ENCODE measurements at places on chromosomes 3 and 15. TPM values are rescaled to one million over a fixed set of nuclear protein-coding genes. Genes with fewer than 3 reads are reported as not detected.

CPLX3 gene
- total RNA-seq, result not detected

GRCh38 chr15:64681424-64682024 is 93.9 kb downstream of the RBPMS2 start:
- H3K4me3 ChIP-seq, result no peak overlapping the region
- DNase-seq, result peak; percentile 28
- H3K27me3 ChIP-seq, result no peaks in the 10 kb centered on the region
- H3K4me1 ChIP-seq, result no peaks in the 10 kb centered on the region
- peaks cover 26% of the 10 kb centered on the region for H3K36me3 ChIP-seq

DNA sequence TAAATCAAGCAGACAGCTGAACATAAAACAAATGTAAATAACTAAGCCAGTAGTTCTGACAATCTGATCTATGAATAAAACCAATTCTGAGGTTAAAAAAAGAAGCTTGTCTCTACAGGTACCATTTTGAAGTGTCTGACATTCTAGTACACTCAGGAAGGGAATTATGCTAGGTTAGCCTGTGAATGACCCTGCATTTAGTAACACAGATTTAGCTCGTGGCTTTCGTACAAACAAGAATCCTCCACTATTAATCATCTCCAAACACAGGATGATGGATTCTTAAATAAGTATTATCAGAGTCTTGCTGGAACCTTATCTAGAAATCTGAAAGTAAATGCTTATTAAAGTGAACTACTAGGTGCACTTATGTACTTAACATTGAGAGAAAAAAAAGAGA is 1120.1 kb downstream of the ROBO1 start:
- no peak for DNase-seq
- no peaks in the 10 kb centered on the region for H3K27me3 ChIP-seq
- peaks cover 15% of the 10 kb centered on the region for H3K36me3 ChIP-seq
- H3K4me3 ChIP-seq, result peak overlapping the region; percentile 3

CAND2 gene
- total RNA-seq, result 7.9 TPM

- H3K4me3 ChIP-seq, result no peak overlapping the region
- H3K4me1 ChIP-seq, result peaks cover 14% of the 10 kb centered on the region
- H3K27me3 ChIP-seq, result no peaks in the 10 kb centered on the region
- peaks cover 3% of the 10 kb centered on the region for H3K36me3 ChIP-seq
- no peak for DNase-seq
- no peak overlapping the region for H3K27ac ChIP-seq
Observed at GRCh38 chr3:60190073-60190472, 1061.2 kb downstream of the FHIT start.

- H3K36me3 ChIP-seq, result peaks cover 15% of the 10 kb centered on the region
- DNase-seq, result no peak
Observed at GRCh38 chr3:161025911-161026310, 79.2 kb downstream of the B3GALNT1 start.

DNA sequence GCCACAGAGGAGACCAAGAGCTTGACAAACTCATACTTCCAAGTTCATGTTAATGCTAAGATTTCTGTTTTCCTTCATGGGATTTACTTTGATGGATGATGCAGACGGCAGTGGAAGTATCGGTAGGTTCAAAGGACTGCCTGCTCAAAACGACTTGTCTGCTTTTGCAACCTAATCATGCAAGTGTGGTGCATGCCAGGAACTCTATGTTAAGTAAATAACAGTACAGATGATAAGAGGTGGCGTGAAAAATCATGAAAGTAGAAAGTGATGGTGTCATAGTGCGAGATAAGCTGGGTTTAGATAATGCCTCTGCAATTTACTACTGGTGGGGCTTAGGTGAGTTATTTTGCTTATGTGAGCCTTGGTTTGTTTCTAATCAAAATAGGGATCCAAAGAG is 14.7 kb upstream of the LMCD1 start:
- H3K4me1 ChIP-seq, result peaks cover 14% of the 10 kb centered on the region
- no peak overlapping the region for H3K27ac ChIP-seq
- H3K36me3 ChIP-seq, result peaks cover 15% of the 10 kb centered on the region
- no peak for DNase-seq
- H3K4me3 ChIP-seq, result no peak overlapping the region

GRCh38 chr3:1200371-1200770 is 107.5 kb downstream of the CNTN6 start:
- no peak for DNase-seq

DNA sequence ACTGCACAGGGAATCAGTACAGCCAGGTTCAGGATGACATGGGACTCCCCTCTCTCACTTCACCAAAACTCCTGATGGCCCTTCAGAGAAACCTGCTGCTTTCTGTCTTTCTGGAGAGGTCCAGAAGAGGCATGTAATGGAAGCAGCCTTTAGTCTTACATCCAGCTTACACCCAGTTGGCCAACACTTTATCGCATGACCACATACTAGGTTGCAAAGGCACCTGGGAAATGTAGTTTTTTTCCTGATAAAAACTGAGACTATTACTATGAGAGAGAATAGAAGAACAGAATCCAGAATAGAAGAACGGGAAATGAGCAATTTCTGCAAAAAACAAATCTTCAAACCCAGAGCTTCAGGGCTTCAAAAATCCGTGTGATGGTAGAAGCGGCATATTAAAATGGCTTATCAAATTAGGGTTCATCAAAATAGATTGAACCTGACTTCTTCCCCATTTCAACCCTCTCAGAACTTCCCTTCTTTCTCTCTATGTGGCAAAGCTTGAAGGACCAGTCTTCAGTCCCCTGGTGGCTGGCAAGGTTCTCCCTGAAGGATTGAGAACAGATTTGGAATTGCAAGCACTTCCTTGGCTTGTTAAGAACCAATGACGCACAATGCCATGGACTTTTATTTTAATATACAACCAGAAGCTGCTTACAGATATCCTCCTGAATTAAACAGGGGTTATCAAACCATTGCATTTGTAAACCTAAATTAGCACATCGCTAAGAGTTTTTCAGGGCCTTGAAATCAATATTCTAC is 34.4 kb downstream of the CORO2B start:
- no peak overlapping the region for H3K4me3 ChIP-seq
- peaks cover 2% of the 10 kb centered on the region for H3K4me1 ChIP-seq
- no peaks in the 10 kb centered on the region for H3K36me3 ChIP-seq
- H3K27ac ChIP-seq, result no peak overlapping the region
- DNase-seq, result no peak

DNA sequence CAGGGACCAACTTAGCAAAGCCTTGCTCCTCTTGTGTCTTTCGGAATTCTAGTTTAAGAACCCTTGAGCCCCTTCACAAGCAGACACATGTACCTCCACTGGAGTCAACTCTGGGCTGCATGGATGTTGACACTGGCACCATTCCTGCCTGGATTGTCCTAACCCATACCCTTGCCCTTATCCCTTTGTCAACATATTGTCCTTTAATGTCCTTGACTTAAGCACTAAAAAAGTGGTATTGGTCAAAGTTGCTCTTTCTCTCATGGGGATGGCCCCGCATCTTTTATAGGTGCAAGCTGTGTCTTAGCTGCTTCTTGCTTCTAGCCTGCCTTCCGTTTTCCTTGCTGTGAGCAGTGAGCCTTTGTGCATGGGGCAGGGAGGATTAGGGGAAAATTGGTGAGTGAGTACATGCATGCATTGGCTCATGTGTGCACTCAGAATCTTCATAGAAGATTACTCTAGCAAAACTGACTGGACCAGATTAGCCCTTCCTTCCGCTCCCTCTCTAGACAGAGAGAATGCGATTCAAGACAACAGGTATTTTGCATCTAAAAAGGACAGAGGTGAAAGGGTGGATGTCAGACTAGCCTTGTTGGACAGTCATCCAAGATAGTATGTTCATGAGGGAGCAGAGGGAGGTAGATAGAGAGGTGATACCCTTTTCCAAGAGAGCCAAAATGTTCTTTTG is 42.4 kb downstream of the TGFBR2 start:
- H3K36me3 ChIP-seq, result peaks cover 45% of the 10 kb centered on the region
- H3K27ac ChIP-seq, result no peak overlapping the region
- no peak overlapping the region for H3K4me3 ChIP-seq
- H3K27me3 ChIP-seq, result no peaks in the 10 kb centered on the region
- H3K4me1 ChIP-seq, result peaks cover 11% of the 10 kb centered on the region

DNA sequence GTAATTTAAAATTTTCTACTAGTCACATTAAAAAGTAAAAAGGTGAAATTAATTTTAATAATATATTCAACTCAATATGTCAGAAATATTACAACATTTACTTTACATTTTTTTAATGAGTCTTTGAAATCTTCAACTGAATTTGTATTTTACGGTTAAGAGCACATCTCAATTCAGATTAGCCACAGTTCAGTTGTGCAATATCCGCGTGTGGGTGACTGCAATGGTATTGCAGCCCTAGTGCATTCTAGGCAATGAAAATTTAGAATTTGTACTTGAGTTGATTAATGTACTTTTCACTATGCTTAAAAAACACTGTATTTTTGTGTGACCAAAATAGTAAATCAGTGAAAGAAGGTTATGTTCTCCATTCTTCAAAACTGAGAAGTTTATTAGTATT is 57.3 kb downstream of the CEP63 start:
- H3K4me1 ChIP-seq, result no peaks in the 10 kb centered on the region
- H3K27ac ChIP-seq, result no peak overlapping the region
- no peaks in the 10 kb centered on the region for H3K27me3 ChIP-seq

DNA sequence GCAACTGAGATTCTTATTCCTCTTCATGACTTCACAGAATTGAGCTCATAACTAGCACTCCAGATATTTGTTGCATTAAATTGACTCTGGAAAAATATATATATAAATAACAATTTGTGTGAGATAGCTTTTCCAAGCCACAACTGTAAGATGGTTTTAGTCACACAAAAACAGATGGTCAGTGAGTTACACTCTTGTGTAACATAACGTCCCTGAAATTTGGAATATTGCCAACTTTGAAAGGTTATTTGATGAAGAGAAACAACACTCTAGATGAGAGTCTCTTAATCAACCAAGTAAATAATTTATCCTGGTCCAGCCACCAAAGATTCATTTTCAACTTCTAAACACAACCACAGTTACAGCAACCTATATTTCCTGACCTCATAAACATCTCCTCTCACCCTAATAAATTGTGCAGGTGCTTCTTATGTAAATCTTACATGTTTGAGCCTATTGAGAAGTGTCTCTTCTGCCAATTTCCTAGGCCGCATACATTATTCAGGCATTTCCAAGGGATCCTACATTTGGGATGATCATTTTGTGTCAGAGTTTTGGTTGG is 84.9 kb upstream of the ACP3 start:
- no peaks in the 10 kb centered on the region for H3K36me3 ChIP-seq
- H3K4me1 ChIP-seq, result no peaks in the 10 kb centered on the region
- no peaks in the 10 kb centered on the region for H3K27me3 ChIP-seq
- no peak overlapping the region for H3K27ac ChIP-seq
- DNase-seq, result no peak
- no peak overlapping the region for H3K4me3 ChIP-seq

DNA sequence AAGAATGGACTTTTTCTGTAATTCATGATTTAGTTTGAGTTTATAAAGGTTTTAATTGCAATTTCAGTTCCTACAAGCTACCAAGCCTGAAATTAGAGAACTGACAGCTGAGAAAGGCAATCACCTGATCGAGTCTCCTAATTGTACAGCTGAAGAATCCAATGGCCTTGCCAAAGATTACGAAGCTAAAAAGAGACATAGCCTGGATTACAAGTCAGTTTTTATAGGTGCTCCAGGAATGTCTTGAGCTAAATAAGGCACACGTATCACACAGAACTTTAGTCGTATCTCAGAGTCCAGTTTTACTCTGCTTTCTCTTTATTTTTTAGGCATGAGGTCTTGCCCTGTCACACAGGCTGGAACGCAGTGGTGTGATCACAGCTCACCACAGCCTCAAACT is 6.6 kb downstream of the DPH3 start:
- H3K36me3 ChIP-seq, result no peaks in the 10 kb centered on the region
- no peaks in the 10 kb centered on the region for H3K27me3 ChIP-seq
- DNase-seq, result no peak
- H3K4me3 ChIP-seq, result no peak overlapping the region
- H3K4me1 ChIP-seq, result no peaks in the 10 kb centered on the region

GRCh38 chr3:197913641-197914380 is 36.2 kb upstream of the RPL35A start:
- H3K36me3 ChIP-seq, result no peaks in the 10 kb centered on the region
- DNase-seq, result no peak
- no peaks in the 10 kb centered on the region for H3K4me1 ChIP-seq
- no peak overlapping the region for H3K4me3 ChIP-seq
- no peaks in the 10 kb centered on the region for H3K27me3 ChIP-seq
- no peak overlapping the region for H3K27ac ChIP-seq

GRCh38 chr3:188431553-188431952 is 277.6 kb downstream of the LPP start:
- H3K36me3 ChIP-seq, result peaks cover 12% of the 10 kb centered on the region
- no peak overlapping the region for H3K27ac ChIP-seq
- H3K4me1 ChIP-seq, result peaks cover 17% of the 10 kb centered on the region
- no peaks in the 10 kb centered on the region for H3K27me3 ChIP-seq
- no peak overlapping the region for H3K4me3 ChIP-seq

DNA sequence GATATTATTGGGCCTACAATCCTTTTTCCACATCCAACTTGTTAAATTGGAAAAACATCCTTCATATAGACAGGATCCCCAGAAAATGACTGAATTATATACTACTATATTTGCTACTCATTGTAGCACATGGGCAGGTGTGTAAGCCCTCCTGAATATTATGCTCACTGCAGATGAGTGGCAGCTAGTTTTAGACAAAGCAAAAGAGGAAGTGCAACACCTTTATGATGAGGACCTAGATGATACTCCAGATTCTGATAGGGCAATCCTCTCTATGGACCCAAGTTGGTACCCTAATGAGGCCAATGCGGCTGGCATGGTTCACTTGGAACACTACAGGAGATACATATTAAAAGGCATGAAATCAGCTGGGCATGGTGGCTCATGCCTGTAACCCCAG is 119.1 kb upstream of the PLCL2 start:
- no peaks in the 10 kb centered on the region for H3K36me3 ChIP-seq
- H3K27me3 ChIP-seq, result peaks cover 3% of the 10 kb centered on the region
- H3K27ac ChIP-seq, result no peak overlapping the region
- no peak for DNase-seq
- no peaks in the 10 kb centered on the region for H3K4me1 ChIP-seq
- H3K4me3 ChIP-seq, result no peak overlapping the region

- H3K4me1 ChIP-seq, result peaks cover 12% of the 10 kb centered on the region
- no peaks in the 10 kb centered on the region for H3K36me3 ChIP-seq
- no peaks in the 10 kb centered on the region for H3K27me3 ChIP-seq
- no peak overlapping the region for H3K27ac ChIP-seq
- DNase-seq, result no peak
Observed at GRCh38 chr3:117272274-117272673, 562.7 kb downstream of the TUSC7 start.

- H3K4me1 ChIP-seq, result peaks cover 3% of the 10 kb centered on the region
- no peak overlapping the region for H3K27ac ChIP-seq
- no peak for DNase-seq
Observed at GRCh38 chr15:40334941-40335795, 5.6 kb downstream of the CCDC9B start.

ZNF385D gene
- total RNA-seq, result 0.47 TPM

- no peak overlapping the region for H3K4me3 ChIP-seq
- H3K36me3 ChIP-seq, result no peaks in the 10 kb centered on the region
- no peak overlapping the region for H3K27ac ChIP-seq
- H3K27me3 ChIP-seq, result peaks cover 6% of the 10 kb centered on the region
- no peak for DNase-seq
Observed at GRCh38 chr15:68999091-68999490, 15.4 kb upstream of the NOX5 start.

DNA sequence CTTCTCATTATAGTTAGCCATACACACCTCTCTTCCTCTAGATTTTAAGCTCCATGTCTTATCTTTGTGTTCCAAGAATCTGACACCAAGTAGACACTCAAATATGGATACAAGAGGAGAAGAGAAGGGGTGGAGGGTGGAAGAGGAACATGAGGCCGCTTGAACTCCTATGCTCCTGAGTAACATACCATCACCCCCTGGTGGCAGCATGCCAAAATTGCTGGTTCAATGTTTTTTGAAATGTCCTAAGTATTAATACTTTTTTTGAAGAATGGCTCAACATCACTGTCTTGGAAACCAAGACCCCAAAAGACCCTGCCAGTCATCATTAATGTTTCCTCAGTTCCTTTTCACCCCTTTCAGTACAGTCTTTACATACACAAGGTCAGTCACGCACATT is 71.8 kb upstream of the HACD2 start:
- H3K4me1 ChIP-seq, result peaks cover 3% of the 10 kb centered on the region
- no peak overlapping the region for H3K27ac ChIP-seq
- DNase-seq, result no peak
- H3K36me3 ChIP-seq, result no peaks in the 10 kb centered on the region
